ENCODE measurements at places on chromosomes 3 and 15.

DNA sequence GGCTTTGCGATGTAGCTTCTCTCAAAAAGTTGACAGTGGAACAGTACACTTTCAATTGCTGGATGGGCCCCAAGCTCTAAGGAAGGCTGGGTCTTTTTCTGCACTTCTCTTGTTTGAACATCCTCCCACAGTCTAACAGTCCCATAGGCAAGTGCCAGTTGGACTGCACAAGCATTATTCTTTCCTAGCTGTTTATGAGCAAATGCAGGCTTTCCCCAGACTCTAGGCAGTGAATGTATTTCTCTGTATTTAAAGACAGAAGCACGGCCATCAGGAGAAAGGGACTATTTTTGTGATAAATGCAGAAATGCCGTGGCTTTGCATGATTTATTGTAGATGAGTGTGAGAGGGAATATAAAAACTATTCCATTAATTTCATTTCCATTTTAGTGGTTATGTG lies 539.3 kb upstream of the LMCD1 start:
- DNase-seq = no peak

DNA sequence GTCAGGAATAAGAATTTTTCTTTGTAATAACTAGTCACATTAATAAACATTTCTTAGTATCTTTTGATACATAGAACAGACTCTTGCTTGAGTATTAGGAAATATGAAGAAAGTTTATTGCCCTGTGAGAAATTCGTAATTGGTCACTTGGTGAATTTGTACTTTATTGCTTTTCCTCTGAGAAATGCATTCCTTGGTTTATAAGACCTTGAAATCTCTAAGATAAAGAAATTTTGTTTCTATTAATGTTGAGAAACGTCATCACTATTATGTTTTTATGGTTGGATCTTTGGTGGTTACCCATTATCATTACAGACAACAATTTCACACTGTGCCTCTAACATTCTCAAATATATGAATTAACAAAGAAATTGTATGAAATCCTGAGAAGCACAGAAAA lies 652.0 kb upstream of the NECTIN3 start:
- DNase-seq = no peak

DNA sequence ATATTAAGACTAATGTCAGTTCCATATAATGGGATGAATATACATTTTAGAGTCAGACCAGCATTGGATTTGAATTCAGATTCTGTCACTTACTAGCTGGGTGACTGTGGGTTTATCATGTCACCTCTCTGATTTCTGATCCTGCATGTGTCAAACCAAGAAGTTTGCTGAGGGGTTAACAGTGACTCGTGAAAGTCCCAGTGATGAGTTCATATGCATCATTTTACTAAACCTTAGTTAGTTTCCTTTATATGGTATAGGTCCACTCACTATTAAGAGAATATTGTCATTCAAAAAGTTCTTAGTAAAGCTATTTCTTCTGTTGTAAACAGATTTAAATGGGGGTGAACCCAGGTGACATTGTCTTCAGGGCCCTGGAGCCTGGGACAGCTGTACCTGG lies 102.3 kb downstream of the ZNF621 start:
- no peak for DNase-seq

DNA sequence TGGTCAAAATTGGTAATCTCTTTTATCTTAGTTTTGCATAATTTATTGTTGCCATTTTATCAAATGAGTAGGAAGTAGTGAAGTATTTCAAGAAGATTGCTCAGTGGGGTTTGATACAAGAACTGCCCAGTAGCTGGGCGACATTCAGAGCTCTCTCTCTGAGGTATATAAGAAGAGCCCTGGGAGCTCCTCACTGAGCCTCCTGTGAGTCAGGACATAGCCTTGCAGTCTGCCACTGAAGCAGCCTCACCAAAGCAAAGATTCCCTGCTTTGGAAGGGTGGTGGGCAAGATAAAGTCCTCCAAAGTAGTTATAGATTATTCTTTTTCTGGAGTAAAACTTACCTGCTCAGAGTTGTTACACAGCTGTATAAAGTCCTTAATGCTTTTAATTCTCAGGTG lies 26.1 kb downstream of the SKIL start:
- DNase-seq = peak; percentile 43

DNA sequence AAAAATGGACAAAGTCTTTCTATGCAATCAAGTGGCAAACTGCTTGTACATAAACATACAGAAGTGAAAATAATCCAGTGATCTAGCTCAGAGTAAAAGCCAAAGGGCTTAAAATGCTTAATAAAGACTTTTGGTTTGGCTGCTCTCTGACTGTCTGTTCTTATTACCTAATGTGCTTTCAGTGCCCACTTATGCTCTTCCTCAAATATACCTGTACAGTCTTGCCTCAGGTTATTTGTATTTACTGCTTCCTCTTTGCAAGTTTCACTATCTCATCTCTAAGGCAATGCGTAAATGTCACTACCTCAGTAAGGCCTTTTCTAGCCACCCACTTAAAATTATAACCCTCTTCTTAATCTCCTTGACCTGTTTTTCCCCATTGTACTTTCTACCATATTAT lies 171.8 kb downstream of the EPHA6 start:
- no peak for DNase-seq

DNA sequence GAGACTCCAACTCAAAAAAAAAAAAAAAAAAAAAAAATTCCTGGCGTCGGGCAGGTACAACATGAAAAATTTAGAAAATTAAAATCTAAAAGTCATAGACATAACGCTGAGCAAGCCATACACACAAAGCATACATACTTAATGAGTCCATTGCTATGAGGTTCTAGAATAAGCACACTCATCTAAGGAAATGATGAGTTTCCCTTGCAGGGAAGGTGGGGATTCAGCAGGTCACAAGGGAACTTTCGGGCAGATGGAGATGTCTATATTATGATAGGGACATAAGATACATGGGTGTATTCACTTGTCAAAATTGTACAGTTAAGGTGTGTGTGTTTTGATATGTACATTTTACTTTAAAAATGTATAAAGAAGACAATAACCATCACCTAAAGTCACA lies 120.2 kb upstream of the LIPC start:
- DNase-seq = no peak

DNA sequence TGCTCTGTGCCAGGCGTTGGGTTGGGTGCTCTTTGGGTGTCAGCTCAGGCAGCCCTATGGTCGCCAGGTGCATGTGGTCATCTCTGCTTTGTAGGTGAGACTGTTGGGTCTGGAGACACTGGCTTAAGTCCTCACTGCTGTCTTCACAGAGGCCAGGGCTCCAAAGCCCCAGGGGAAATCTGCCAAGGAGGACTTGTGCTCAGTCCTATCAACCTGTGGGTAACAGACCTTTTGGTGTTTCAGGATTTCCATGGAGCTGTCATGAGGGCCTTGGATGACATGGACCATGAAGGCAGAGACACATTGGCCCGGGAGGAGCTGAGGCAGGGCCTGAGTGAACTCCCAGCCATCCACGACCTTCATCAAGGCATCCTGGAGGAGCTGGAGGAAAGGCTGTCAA lies 50.1 kb upstream of the NR2C2 start:
- no peak for DNase-seq

DNA sequence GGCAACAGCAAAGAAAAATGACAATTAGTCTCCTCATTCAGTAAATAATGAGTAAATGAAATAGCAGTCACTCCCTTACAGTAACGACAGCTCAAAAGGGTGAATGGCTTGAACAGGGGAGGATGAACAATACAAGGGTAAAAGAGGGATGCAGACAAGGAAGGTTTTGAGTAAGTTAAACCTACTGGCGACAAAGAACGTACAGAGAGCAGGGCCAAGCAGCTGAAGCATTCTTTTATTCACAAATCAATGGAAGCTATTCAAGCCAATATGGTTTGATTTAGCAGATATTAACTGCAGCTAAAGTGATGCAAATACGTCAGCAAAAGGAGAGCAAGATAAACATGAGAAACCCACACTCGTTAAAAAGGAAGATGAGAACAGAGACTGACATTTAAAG lies 90.7 kb upstream of the ICE2 start:
- no peak for DNase-seq

DNA sequence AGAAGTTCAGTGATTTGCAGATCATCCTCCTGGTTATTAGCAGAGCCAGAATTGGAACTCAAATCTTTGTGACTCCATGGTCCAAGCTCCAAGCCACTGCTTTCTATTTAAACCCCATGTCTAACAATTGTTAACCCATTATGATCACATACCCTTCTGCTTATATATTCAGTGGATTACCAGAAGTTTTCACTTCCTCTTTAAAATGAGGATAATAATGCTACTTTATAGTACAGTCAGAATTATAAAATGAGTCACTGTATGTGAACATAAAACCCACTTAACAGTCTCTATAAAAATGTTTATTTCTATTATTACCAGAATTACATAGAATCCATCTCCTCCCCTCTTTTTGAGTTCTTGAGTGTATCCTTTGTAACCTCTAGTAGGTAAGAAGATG lies 550.7 kb upstream of the DPPA4 start:
- DNase-seq = no peak

DNA sequence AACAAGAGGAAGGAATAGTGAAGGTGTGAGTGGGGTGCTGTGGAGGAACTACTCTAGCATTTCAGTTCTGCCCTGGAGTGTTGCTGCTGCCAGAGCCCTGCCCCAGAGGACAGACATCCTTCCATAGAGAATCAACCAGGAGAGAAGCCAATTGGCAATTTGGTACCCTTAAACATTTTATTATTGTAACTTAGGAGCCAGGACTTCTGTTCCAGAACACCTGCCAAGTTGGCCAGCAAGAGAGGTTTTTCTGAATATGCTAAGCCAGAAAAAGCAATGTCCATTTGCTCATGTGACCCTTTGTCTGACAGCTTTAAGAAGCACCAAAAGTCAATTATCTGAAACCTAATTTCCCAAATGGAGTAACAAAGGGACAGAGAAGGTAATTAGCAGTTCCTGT lies 264.9 kb downstream of the MEX3B start:
- no peak for DNase-seq

- no peak for DNase-seq
Measured at GRCh38 chr15:26665957-26666791, 106.7 kb downstream of the GABRB3 start.
